Stimulated activated CD4-positive, alpha-beta T cell treated with anti-CD3 and anti-CD28 coated beads, Interleukin-4, amount 100 ng/mL, for 48 hours (primary cell): ENCODE measurements at places on chromosomes 3 and 15.

DNA sequence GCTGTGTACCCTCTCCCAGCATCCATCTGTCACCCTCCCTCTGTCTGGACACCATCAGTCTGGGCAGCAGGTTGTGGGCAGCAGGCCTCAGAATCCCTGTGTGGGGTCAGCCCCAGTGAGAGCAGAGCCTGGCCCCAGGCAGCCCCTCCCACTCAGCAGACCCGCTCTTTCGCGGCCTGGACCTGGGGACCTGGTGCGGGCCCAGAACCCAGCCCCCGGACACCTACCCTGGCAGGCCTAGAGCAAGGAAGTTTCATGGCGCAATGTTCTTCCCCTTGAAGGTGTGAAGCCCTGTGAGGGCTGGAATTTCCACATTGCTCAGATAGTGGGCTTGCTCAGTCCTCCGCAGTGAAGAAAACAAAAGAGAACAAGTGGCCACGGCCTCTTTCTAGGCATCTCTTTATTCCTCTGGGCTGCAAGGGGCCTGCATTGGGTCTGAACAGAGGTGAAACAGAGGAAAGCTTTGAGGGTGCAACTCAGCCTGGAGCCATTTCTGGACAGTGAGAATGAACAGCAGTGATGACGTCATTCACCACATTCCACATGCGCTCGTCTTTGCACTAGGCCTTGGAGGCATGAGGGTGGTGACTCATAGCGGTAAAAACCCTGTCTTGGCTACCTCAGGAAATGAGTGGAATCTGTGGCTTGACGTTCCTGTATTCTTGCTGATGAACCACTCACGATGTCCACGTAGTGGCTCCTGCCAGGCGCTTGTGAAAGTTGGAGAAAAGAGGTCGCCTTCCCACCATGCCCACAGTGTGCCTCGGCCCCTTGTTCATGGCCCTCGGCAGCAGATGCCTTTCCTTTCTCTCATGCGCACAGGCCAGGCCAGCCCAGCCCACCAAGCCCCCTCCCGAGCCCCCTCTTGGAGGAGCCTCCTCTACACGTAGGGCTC, 66.1 kb downstream of the SLC30A4 start:
- DNase-seq, result peak; percentile 65

- DNase-seq, result no peak
Measured at GRCh38 chr15:63712828-63713520, 115.8 kb downstream of the FBXL22 start.

GRCh38 chr15:101407439-101407838, 82.1 kb downstream of the PCSK6 start:
- DNase-seq, result no peak

DNA sequence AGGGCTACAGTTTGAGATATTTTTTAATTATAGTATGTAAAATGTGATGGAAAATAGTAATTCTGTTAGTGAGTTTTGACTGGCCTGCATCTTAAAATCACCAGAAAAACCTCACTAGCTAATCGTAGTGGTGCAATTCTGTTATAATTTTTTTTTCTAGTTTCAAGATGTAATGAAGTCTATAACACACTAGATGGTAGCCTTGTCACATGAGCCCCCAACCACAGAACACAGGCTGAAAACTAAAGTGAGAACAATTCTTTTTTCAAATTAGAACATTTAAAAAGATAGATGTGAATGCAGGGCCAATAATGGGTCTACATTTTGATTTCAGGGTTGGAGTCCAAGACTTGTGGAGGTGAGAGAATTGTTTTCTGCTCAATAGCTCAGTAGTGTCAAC, 83.3 kb upstream of the KCNH8 start:
- DNase-seq, result no peak

- DNase-seq, result no peak
Measured at GRCh38 chr3:48826451-48826850, 21.2 kb downstream of the PRKAR2A start.

DNA sequence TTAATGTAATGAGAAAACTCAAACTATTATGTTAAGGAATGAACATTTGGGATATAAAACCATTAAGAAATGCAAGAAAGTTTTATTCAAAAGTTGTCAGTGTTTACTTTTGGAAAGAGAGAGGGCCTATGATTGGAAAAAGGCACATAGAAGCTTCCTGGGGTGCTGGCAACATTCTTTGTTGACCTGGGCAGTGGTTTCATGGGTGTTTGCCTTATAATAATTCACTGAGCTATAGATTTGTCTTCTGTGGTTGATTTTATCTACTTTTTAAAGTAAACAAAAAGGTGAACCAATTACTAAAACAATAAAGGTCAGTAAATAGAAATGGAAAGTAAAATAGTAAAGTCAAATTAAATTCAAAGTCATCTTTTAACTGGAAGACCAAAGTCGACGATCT, 308.8 kb downstream of the NEK10 start:
- DNase-seq, result no peak

DNA sequence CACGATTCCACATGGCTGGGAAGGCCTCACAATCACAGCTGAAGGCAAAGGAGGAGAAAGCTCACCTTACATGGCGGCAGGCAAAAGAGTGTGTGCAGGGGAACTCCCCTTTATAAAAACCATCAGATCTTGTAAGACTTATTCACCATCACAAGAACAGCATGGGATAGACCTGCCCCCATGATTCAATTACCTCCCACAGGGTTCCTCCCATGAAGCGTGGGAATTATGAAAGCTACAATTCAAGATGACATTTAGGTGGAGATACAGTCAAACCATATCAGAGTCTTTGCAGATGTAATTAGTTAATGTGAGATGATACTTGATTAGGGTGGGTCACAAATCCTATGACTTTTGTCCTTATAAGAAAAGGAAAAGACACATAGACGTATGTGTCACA, 688.9 kb downstream of the GBE1 start:
- no peak for DNase-seq

GRCh38 chr15:52383100-52383588, 87.5 kb upstream of the MYO5C start:
- DNase-seq, result no peak

GRCh38 chr3:14460342-14461005, 58.1 kb downstream of the SLC6A6 start:
- DNase-seq, result no peak

- no peak for DNase-seq
Measured at GRCh38 chr3:178405531-178405930, 130.7 kb upstream of the KCNMB2 start.

GRCh38 chr15:33433821-33434220, 123.1 kb downstream of the RYR3 start:
- DNase-seq, result no peak

DNA sequence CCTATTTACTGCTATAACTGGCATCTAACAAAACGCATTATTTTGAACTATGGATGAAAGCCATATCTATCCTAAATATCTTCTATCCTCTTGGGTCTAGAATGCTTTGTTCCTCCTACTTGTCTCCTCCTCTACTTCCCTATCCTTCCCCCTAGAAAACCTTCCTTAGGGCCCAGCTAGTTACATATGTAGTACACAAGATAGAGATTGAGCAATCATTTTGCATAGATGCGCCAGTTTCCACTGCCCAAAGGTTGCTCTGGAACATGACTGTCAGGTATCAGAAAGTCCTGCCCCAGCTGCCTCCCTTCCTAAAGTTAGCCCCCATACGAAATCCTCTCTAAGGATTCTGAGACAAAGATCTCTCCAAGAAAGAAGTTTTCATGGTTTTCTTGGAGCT, 55.1 kb downstream of the GPR160 start:
- DNase-seq, result no peak

DNA sequence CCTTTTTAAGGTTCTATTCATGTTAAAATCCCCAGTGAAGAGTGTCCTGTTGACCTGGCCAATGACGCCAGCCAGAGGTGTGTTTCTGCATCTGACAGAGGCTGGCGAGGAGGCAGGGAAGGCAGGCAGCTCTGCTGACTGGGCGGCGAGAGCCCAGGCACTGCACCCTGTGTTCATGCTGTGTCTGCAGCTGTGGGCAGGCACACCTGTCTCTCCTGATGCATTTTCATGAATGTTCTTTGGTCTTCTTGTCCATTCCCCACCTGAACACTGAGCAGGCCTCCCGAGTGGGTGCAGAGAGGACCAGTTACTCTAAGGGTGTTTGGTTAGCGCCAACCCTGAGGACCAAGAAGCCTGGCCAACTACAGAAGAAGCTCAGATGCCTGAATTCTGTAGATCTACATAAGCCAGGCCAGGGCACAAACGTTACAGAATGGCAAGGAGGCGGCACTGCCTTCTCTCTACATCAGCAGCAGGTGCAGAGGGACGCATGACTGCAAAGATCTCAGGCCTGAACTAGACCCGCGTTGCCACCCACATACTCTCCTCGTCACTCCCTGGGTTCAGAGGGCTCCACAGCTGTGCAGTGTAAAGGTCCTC, 233.7 kb downstream of the OCA2 start:
- DNase-seq, result no peak

GRCh38 chr3:121330634-121331033, 215.2 kb downstream of the POLQ start:
- no peak for DNase-seq

DNA sequence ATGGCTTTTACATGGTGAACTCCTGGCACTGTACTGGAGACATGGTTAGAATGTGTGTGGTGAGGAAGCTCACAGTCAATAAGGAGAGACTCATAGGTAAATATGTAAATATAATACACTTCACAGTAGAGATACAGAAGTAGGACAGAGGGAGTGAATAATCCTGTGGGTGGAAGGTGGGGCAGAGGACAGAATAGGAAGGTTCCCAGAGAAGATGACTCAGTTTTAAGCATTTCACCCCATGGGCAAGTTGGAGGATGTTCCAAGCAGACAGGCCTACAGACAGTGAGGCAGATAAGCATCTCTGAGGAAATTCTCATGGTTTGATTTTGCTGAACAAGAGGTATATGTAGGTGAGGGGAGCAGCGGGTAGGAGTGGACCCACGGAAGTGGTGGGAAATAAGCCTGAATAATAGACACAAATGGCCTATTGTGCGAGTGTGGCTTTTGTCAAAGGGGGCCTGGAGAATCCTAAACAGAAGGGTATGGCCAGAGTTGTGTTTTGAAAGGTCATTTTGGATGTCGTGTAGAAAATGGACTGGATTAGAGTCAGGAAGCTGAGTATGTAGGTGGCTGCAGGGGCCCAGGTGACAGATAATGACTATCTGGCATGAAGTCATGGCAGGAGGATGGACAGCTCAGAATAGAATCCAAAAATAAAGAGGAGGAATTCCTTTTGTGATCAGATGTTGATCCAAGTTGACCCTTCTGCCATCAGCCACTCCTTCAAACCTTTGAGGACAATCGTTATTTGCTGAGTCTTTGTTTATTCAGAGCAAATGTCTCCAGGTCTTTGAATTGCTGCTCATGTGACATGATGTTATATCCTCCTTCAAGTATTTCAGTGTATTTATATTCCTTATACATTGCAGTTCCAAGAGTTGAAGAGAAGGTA, 97.3 kb upstream of the THRB start:
- DNase-seq, result no peak

DNA sequence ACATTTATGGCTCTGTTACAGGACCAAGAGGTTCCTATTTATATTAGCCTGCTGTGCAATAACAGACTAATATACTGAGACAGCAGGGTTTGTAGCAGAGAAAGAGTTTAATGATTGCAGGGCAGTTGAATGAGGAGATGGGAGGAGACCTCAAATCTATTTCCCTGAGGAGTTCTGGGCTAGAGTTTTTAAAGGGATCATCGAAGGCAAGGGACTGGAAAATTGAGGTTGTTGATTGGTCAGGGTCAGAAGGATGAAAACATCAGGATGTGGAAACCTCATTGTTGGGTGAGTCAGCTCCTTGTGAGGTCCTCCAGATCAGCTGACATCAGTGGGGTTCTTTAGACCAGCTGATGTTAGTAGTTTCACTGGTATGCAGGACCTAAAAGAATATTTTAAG, 60.6 kb upstream of the GOLGA8B start:
- DNase-seq, result no peak

DNA sequence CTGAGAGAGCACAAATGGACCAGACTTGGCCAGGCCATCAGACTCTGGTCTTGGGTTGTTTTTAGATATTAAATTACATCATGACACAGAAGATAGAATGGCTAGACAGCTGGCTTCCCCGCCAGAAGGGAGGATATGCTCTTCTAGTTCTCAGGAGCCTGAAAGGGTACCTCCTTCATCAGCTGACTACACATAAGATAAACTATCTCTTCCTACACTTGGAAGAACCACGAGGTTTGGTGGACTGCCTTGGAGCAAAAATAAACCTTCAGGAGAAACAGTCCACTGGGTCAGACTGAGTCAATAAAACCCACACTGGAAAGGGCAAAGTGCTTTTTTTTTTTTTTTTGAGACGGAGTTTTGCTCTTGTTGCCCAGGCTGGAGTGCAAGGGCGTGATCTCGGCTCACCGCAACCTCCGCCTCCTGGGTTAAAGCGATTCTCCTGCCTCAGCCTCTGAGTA, 26.3 kb upstream of the DYNC1LI1 start:
- DNase-seq, result no peak

DNA sequence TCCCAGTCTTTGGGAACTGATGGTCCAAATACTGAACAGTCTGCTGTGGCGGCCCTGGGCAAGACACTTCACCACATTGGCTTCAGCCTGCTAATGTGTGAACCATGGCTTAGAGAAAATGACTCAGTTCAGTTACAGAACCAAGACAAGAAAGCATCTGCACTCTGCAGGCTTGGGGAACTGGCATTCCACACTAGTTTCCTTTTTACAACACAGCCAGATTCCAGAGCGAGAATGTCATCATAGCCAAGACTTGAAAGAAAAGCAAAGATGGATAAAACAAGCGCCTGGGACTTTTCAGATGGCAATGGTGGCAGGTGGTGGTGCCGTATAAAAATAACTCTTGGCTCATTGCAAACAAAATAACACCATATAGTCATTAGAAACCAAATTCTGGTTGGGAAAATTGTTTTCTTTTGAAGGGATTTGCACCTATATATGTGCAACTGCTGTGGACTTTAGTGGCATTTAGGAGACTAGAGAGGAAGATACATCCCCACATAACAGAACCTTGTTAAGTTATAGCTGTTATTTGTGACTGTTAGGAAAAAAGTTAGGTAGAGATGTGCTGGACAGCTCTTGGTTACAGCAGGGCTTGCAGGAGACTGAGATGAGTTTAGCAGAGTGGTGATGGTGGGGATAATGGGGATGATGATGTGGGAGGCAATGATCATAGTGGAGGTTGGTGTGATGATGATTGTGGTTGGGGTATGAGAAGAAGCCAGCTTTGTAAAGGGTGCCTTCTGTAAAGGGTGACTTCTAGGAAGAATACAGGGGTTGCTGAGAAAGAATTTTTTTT, 273.6 kb downstream of the THRB start:
- no peak for DNase-seq

DNA sequence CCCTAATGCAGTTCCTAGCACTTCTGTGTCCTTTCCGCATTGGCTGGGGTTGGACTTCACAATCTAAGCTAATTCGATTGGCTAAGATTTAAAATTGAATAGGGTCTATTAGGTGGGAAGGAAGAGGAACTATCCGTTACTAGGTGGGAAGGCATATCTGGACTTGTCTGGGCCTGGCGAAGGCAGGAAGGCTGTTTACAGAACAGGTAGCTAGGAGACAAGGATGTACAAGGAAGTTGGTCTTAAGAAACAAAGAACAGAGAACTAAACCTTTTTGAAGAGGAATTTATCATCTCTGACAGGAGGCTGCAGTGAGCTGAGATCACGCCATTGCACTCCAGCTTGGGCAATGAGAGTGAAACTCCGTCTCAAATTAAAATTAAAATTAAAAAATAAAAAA, 17.3 kb upstream of the ATG7 start:
- DNase-seq, result no peak

- DNase-seq, result no peak
Measured at GRCh38 chr15:99631255-99631654, 65.5 kb downstream of the MEF2A start.

- DNase-seq, result no peak
Measured at GRCh38 chr3:119258915-119259314, 18.2 kb upstream of the B4GALT4 start.

GRCh38 chr15:58260205-58260724, 122.1 kb downstream of the AQP9 start:
- DNase-seq, result no peak
